Naive thymus-derived CD8-positive, alpha-beta T cell (primary cell): ENCODE measurements at places on chromosomes 7 and 10. TPM values are rescaled to one million over a fixed set of nuclear protein-coding genes. Genes with fewer than 3 reads are reported as not detected.

- H3K4me3 ChIP-seq: no peak overlapping the region
- H3K36me3 ChIP-seq: no peaks in the 10 kb centered on the region
- H3K27me3 ChIP-seq: peaks cover 20% of the 10 kb centered on the region
- peaks cover 19% of the 10 kb centered on the region for H3K4me1 ChIP-seq
- H3K27ac ChIP-seq: peak overlapping the region; percentile 57
- DNase-seq: no peak
Observed at GRCh38 chr7:5598261-5598761, 174.7 kb upstream of the TNRC18 start.

DNA sequence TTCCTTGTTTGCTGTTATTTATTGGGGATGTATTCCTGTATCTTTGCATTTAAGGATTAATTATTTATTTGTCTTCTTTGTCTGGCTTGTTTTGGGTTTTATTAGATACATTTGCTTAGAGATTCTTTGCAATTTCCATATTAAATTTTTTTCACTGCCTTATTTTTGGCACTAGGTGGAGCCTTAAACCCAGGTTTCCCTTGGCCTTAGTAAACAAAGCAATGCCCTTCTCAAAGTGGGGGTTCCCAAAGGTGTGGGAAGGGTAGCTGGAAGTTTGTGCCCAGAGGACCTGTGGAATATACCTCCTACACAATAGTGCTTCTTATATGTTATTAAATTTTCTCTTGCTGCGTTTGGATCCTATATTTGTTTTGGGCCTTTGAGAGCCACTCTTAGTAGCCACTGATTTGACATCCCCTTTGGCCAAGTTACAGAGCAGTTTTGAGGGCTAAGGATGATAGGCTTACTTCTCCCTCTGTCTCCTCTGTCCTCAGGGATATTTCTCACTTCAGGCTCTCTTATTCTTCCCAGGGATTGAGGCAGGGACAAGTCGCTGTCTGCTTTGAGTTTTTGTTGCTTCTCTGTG lies 162.3 kb downstream of the ITGB1 start:
- peak; percentile 21 for DNase-seq
- no peaks in the 10 kb centered on the region for H3K36me3 ChIP-seq
- no peaks in the 10 kb centered on the region for H3K4me1 ChIP-seq
- H3K4me3 ChIP-seq: no peak overlapping the region
- peak overlapping the region; percentile 26 for H3K27ac ChIP-seq

DNA sequence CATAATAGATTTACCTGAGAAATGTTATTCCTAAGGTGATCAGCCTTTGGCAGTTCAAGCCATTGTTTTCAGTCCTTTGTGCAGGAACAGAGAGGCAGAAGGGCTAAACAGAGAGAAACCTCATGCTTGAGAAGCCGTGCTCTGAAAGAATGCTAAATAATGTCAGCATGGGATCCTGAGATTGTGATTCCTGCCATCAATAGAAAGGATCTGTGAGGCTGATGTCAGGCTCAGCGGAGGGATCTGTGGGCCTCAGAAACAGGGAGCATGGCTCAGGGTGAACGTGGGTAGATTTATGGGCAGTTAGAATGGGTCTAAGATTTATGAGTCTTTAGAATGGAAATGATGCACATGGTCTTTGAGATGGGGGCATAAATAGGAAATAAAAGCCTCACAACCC lies 439.2 kb upstream of the IGFBP3 start:
- H3K27me3 ChIP-seq: no peaks in the 10 kb centered on the region
- H3K4me1 ChIP-seq: no peaks in the 10 kb centered on the region
- H3K4me3 ChIP-seq: no peak overlapping the region
- H3K27ac ChIP-seq: no peak overlapping the region
- no peak for DNase-seq

DNA sequence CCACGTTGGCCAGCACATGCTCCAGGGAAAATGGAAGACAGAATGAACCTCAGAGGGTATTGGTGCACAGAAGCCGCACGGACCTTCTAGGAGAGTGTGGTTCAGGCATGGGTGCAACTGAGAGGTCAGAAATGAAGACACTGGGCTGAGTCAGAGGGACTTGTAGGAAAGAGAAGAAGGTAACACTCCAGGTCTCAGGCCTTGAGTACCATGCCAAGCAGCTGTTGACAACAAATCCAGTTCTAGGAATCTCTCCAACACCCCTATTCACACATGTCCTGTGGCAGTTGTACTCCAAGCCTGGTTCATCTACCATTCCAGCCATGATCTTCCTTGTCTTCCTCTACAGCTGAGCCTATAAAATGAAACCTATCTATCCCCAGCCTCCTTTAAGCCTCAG lies 251.6 kb downstream of the USP6NL start:
- no peaks in the 10 kb centered on the region for H3K27me3 ChIP-seq
- DNase-seq: no peak
- no peak overlapping the region for H3K27ac ChIP-seq
- H3K36me3 ChIP-seq: no peaks in the 10 kb centered on the region
- H3K4me3 ChIP-seq: no peak overlapping the region

NUTM2D gene
- 6.6 TPM for total RNA-seq

ANK3 gene
- 1.6 TPM for total RNA-seq

DNA sequence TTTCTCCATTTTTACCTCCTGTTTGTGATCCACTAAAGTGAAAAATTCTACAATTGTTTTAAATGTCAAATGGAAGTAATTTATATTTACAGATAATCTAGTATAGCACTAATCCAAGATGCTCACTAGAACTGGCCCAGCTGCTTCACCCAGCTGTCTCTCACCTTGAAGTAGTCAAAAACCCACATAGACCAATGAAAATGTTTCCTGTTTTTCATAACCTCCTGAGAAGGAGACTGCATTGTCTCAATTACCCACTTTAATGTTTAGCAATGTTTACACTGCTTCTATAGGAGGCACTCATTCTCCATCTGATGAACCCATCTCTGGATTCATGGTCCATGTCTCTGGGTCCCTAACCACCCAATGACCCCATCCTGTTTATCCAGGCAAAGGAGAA lies 56.1 kb upstream of the ADO start:
- H3K27ac ChIP-seq: no peak overlapping the region
- H3K4me3 ChIP-seq: no peak overlapping the region
- no peaks in the 10 kb centered on the region for H3K27me3 ChIP-seq
- DNase-seq: no peak
- peaks cover 21% of the 10 kb centered on the region for H3K4me1 ChIP-seq

GRCh38 chr7:55092186-55092974 lies 73.6 kb downstream of the EGFR start:
- no peak overlapping the region for H3K4me3 ChIP-seq
- peaks cover 9% of the 10 kb centered on the region for H3K4me1 ChIP-seq
- peaks cover 19% of the 10 kb centered on the region for H3K27me3 ChIP-seq
- no peak for DNase-seq
- H3K27ac ChIP-seq: no peak overlapping the region

- peak overlapping the region; percentile 98 for H3K27ac ChIP-seq
- no peaks in the 10 kb centered on the region for H3K27me3 ChIP-seq
- H3K4me3 ChIP-seq: peak overlapping the region; percentile 96
- DNase-seq: peak; percentile 82
Observed at GRCh38 chr7:149496642-149497391, 792 bp downstream of the ZNF746 start.

DNA sequence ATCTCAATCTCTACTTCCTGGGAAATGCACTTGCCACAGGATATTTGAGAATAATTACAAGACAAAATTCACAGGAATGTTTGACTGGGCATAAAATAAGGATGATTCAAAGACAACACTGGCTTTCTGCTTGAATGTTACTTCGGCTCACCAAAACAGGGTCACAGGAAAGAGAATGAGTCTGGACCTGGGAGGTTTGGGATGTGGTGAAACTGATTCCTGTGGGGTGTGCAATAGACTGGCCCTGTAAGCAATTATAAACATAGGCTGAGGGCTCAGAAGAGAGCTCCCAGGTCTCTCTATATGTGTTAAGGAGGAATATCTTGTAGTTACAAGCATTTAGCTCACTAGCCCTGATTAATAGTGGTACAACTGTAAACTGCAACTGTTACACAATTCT lies 613.9 kb upstream of the CELF2 start:
- no peaks in the 10 kb centered on the region for H3K36me3 ChIP-seq
- no peak overlapping the region for H3K4me3 ChIP-seq
- DNase-seq: no peak
- no peak overlapping the region for H3K27ac ChIP-seq

GRCh38 chr7:83077328-83077727 lies 85.4 kb downstream of the PCLO start:
- H3K27ac ChIP-seq: no peak overlapping the region
- H3K36me3 ChIP-seq: no peaks in the 10 kb centered on the region
- DNase-seq: no peak
- no peaks in the 10 kb centered on the region for H3K27me3 ChIP-seq
- H3K4me1 ChIP-seq: no peaks in the 10 kb centered on the region

SPDYE6 gene
- total RNA-seq: not detected

SPOCK2 gene
- total RNA-seq: 566 TPM

OR2A5 gene
- not detected for total RNA-seq

DNA sequence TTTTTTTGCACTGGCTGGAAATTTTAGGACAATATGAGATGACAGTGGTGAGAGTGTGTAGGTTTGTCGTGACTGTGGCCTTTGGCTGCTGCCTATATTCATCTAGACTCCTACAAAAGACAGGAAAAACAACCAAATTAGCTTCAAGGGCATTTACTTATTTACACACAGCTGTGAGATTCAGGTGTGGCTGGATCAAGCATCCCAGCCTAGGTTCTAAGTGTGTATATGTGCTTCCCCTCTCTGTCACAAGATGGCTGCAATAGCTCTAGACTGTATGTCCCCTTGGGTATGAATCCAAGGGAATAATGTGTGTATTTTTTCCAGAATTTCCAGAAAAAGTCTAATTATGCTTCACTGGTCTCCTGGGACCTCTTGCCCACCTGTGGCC lies 25.5 kb upstream of the INPP5A start:
- H3K4me3 ChIP-seq: no peak overlapping the region
- no peak overlapping the region for H3K27ac ChIP-seq
- DNase-seq: no peak
- no peaks in the 10 kb centered on the region for H3K36me3 ChIP-seq
- no peaks in the 10 kb centered on the region for H3K27me3 ChIP-seq
- H3K4me1 ChIP-seq: peaks cover 16% of the 10 kb centered on the region

DNA sequence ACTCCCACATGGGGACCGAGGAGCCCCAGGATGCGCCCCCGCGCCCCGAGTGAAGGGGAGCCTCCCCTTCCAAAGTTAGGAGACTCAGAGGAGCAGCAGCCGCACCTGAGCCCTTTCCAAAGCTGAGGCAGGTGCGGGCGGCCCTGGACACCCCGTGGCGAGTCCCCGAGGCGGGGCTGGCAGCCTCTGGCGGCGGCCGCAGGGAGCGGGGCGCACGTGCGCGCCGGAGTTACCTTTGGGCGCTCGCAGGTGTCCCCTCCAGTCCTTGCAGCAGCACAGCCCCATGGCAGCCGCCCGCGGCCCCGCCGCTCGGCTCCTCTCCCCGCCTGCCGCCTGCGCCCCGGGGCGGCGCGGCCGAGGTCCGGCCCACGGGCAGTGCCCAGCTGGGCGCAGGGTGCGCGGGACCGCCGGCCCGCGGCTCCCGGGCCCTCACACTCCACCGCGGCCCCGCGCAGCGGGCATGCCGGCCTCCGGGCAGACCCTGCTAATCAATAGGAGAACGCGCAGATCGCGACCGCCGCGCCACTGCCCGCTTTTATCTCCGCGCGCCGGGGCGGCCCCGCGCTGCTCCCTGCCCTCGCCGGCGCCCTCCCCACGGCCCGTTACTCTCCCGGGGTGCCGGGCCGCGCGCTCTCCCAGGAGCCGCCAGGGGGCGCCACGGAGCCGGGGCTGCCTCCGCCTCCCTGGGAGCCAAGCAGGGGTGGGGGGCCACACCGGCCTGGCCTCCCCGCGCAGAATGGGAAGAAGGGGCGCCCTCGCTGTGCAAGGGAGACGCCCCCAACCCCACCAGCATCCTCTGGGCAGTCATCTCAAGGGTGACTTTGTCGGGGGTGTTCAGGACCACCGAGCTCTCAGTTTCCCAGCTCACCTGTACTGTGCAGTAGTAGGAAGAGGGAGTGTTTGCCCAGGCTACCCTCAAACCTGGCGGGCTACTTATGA lies 80.8 kb downstream of the ARHGAP22 start:
- H3K4me3 ChIP-seq: no peak overlapping the region
- peaks cover 72% of the 10 kb centered on the region for H3K27me3 ChIP-seq
- no peak for DNase-seq
- peaks cover 9% of the 10 kb centered on the region for H3K4me1 ChIP-seq

PDK4 gene
- total RNA-seq: 2.2 TPM

DNA sequence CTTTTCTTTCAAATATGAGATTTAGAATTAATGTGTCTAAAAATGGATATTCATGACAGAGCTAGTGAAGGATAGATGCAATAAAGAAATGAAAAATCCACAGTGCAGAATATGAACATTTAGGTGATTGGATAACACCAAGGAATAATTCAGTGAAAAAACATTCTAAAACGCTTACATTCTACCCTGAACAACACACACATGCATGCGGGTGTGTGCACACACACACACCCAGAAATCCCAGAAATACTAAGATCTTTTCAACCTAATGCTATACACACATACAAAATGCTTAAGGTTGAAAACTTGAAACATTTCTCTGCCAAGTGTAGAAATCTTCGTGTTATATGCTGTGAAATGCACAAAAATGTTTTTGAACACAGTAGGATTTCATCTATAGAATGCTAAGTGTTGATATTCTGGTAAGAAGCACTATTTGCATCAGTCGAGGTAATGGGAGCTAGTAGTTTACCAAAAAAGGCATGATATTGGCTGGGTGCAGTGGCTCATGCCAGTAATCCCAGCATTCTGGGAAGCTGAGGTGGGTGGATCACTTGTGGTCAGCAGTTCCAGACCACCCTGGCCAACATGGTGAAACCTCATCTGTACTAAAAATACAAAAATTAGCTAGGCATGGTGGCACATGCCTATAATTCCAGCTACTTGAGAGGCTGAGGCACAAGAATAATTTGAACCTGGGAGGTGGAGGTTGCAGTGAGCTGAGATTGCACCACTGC lies 600.6 kb downstream of the PHTF2 start:
- H3K4me1 ChIP-seq: no peaks in the 10 kb centered on the region
- H3K27ac ChIP-seq: no peak overlapping the region
- no peak overlapping the region for H3K4me3 ChIP-seq
- DNase-seq: no peak

CNTNAP2 gene
- 1.2 TPM for total RNA-seq

NEBL gene
- 0.26 TPM for total RNA-seq

- H3K36me3 ChIP-seq: no peaks in the 10 kb centered on the region
- DNase-seq: peak; percentile 12
- H3K27ac ChIP-seq: no peak overlapping the region
- no peaks in the 10 kb centered on the region for H3K27me3 ChIP-seq
Observed at GRCh38 chr7:82605247-82605864, 161.8 kb upstream of the CACNA2D1 start.

DNA sequence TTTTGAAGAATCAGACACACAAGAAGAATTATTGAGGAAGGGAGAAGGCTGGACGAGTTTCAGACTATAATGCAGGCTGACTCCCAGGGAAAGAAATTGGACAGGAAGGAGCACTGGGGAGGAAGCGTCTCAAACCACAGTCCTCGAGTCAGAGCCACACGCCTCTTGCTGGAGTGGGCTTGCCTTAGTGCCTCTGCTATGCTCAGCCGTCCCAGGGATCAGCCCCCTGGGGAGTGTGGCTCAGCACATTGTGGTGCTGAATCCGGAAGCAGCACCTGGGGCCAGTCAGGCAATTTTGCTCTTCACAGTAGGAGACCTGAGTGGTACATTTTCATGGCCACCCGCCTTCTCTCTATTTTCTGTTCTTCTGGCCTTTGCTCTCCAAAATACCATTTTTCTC lies 67.4 kb upstream of the SLC35G1 start:
- DNase-seq: no peak
- H3K27me3 ChIP-seq: peaks cover 2% of the 10 kb centered on the region
- no peak overlapping the region for H3K4me3 ChIP-seq
- no peak overlapping the region for H3K27ac ChIP-seq
- H3K4me1 ChIP-seq: peaks cover 3% of the 10 kb centered on the region
